ENCODE measurements at places on chromosomes 3 and 15. TPM values are rescaled to one million over a fixed set of nuclear protein-coding genes. Genes with fewer than 3 reads are reported as not detected.

- no peak for DNase-seq
Measured at GRCh38 chr3:134143828-134144401, 106.7 kb downstream of the RYK start.

- DNase-seq: no peak
Measured at GRCh38 chr15:76034111-76034510, 21.9 kb upstream of the NRG4 start.

The GUCA1C gene
- not detected for total RNA-seq

The CHRNB4 gene
- total RNA-seq: 0.14 TPM

The AP3B2 gene
- total RNA-seq: 0.63 TPM
